ENCODE measurements at places on chromosomes 6 and 20. TPM values are rescaled to one million over a fixed set of nuclear protein-coding genes. Genes with fewer than 3 reads are reported as not detected.

DNA sequence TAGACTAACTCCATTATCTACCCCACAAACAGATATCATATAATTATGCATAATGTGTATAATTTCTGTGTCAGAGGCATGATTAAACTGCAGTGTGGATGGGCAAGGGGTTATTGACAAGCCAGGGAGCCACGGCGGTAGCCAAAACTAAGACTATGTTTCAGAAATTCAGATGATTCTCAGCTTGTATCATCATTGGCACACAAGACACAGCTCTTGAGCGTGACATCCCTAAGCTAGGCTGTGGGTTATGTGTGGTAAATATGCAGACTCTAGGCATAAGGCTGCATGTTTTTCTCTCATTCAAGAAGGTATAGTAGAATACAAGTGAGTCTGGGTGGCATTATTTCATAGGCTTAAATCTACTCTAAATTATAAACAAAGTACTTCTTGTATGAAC lies 154.3 kb downstream of the KLHL32 start:
- no peaks in the 10 kb centered on the region for H3K4me1 ChIP-seq
- no peaks in the 10 kb centered on the region for H3K36me3 ChIP-seq
- H3K27ac ChIP-seq: no peak overlapping the region
- H3K4me3 ChIP-seq: no peak overlapping the region

DNA sequence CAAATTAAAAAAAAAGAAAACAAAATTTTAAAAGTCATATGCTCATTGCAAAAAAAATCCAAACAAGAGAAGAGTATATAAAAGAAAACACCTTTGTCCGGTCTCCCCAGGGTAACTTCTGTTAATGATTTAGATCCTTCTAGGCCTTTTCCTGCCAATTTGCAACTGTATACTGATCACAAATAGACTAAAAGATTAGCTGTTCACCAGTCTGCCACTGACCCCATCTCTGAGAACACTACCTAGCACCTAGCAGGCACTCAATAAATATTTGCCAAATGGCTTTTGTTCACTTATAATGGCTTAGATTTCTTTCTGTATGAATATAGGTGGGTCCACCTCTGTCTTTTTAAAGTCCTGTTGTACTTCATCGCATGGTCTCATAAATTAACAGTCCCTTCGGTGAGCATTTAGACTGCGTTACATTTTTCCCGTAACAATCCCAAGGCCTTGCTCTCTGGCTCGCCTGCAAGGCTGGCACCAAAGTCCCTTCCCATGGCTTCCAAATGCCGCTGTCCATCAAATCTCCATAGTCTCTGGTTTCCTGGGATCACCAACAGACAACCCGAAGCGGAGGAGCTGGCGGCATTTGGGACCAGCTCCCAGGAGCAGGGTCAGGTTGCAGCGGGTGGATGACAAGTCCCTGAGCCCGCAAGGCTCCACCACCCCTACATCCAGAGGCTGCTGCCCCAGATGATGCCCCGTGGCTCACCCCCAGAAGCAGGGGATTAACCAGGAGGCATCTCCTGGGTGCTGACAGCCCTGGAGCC lies 11.8 kb downstream of the JPH2 start:
- DNase-seq: no peak
- no peaks in the 10 kb centered on the region for H3K4me1 ChIP-seq
- H3K4me3 ChIP-seq: no peak overlapping the region
- H3K27me3 ChIP-seq: no peaks in the 10 kb centered on the region

DNA sequence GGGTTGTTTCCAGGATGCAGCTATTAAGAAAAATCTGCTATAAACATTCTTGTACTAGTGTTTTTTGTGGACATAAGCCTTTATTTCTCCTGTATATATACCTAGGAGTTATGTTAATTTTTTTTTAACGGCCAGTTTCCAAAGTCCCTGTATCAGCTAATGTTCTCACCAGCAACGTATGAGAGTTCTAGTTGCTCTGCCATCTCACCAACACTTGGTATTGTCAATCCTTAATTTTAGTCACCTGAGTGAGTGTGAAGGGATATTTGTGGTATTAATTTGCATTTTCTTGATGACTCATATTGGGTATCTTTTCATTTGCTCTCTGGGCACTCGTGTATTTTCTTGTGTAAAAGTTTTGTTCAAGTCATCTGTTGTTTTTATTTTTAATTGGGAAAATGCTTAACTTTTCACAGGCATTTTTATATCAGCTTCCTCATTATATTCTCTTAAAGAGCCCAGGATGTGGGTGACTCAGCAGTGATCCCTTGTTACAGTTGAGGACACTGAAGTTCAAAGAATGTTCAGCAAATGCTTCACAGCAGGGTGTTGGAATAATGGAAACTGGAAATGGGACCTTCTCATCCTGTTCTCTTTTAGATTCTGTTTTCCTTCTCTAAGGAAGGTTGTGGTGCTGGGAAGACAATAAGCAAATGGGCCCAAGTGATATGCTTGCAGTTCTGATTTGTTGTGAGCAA lies 211.7 kb upstream of the PRND start:
- no peak for DNase-seq
- H3K4me3 ChIP-seq: no peak overlapping the region
- no peaks in the 10 kb centered on the region for H3K36me3 ChIP-seq

GRCh38 chr6:16759181-16759645 lies 2.0 kb downstream of the ATXN1 start:
- peak overlapping the region; percentile 80 for H3K4me3 ChIP-seq
- peak overlapping the region; percentile 97 for H3K27ac ChIP-seq
- H3K4me1 ChIP-seq: peaks cover 20% of the 10 kb centered on the region
- H3K27me3 ChIP-seq: no peaks in the 10 kb centered on the region
- H3K36me3 ChIP-seq: no peaks in the 10 kb centered on the region

GRCh38 chr6:14174996-14175395 lies 57.4 kb downstream of the CD83 start:
- DNase-seq: no peak
- no peaks in the 10 kb centered on the region for H3K27me3 ChIP-seq
- H3K4me1 ChIP-seq: no peaks in the 10 kb centered on the region
- H3K27ac ChIP-seq: no peak overlapping the region
- no peak overlapping the region for H3K4me3 ChIP-seq

- H3K36me3 ChIP-seq: no peaks in the 10 kb centered on the region
- no peaks in the 10 kb centered on the region for H3K27me3 ChIP-seq
- H3K27ac ChIP-seq: no peak overlapping the region
- DNase-seq: no peak
- H3K4me1 ChIP-seq: no peaks in the 10 kb centered on the region
- H3K4me3 ChIP-seq: no peak overlapping the region
Observed at GRCh38 chr6:32393665-32394420, 13.1 kb downstream of the BTNL2 start.

DNA sequence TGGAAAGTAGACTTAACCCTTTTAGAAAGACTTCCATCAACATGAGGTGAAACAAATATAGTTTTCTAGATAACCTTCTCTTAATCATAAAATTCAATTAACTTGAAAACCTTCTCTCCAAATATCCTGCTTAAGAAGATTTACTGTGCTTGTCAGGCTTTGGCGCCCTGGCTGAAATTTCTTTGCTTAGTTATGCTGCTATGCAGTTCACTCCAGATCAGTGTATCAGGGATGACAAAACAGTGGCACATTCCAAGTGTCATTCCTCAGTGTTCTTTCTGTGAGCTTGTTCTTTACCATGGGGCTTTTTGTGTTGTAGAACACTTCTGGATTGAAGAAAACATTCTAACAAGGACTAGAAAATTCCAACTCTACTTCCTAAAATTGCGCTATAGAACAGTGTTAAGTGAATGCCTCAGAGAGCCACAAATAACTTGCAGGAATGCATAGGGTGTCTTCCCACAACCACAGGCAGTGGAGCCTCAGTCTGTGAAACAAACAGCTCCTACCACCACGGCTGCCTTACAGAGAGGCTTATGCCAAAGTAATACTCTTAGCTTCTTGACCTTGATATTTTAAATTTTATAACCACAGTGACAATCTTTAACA lies 443.6 kb downstream of the CDC5L start:
- no peaks in the 10 kb centered on the region for H3K36me3 ChIP-seq
- H3K27me3 ChIP-seq: no peaks in the 10 kb centered on the region
- DNase-seq: no peak
- no peaks in the 10 kb centered on the region for H3K4me1 ChIP-seq
- H3K27ac ChIP-seq: no peak overlapping the region
- H3K4me3 ChIP-seq: no peak overlapping the region

GRCh38 chr20:6401893-6402557 lies 279.2 kb upstream of the FERMT1 start:
- no peaks in the 10 kb centered on the region for H3K36me3 ChIP-seq
- no peaks in the 10 kb centered on the region for H3K27me3 ChIP-seq
- no peak overlapping the region for H3K4me3 ChIP-seq
- no peaks in the 10 kb centered on the region for H3K4me1 ChIP-seq
- DNase-seq: no peak
- H3K27ac ChIP-seq: no peak overlapping the region

DNA sequence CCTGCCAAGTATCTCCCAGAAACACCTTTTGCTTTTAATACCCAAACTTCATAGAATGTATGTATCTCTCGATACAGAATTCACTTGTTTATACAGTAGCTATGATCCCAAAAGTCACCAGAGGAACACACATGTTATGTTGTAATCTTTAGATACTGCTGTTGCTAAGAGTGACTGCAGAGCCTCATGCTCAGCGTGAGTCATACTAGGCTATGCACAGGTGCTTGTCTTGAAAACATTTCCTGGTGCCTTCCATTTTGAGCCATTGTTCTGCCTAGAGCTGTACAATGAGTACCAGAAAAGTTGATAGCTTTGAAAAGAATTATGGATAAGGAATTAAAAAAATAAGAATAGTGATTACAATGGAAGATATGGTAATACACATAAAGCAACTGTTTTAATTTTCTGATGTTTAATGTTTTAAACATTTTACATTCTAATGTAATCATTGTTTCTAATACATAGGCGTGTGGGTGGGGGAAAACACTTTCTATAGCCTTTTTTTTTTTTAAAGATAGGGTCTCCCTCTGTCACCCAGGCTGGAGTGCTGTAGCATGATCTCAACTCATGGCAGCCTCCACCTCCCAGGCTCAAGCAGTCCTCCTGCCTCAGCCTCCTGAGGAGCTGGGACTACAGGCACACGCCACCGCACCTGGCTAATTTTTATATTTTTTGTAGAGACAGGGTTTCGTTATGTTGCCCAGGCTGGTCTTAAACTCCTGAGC lies 79.4 kb downstream of the CD24 start:
- no peaks in the 10 kb centered on the region for H3K4me1 ChIP-seq
- DNase-seq: no peak
- H3K4me3 ChIP-seq: no peak overlapping the region
- no peaks in the 10 kb centered on the region for H3K36me3 ChIP-seq
- no peaks in the 10 kb centered on the region for H3K27me3 ChIP-seq
- no peak overlapping the region for H3K27ac ChIP-seq

GRCh38 chr20:21315138-21315537 lies 12.0 kb downstream of the XRN2 start:
- no peaks in the 10 kb centered on the region for H3K36me3 ChIP-seq
- H3K4me3 ChIP-seq: no peak overlapping the region
- DNase-seq: no peak
- no peak overlapping the region for H3K27ac ChIP-seq

- H3K27me3 ChIP-seq: no peaks in the 10 kb centered on the region
- no peaks in the 10 kb centered on the region for H3K36me3 ChIP-seq
- no peaks in the 10 kb centered on the region for H3K4me1 ChIP-seq
- no peak overlapping the region for H3K4me3 ChIP-seq
Observed at GRCh38 chr20:22408521-22409402, 175.6 kb downstream of the FOXA2 start.

DNA sequence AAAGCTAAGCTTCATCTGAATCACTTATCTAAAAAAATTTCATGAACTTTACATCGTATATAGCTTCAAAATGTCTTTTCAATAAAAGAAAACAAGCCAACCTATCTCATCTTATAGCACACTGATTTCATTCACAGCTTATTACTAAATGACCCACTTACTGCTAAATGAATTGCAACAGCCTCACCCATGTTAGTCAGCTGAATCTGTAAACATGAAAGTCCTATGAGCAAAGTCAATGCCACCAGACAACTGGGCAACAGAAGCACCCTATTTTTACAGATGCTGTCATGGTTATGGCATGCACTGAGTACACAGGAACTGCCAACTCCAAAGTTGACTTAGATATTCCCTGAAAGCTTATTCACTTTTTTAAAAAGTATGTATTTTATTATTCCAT lies 41.2 kb upstream of the DST start:
- H3K4me3 ChIP-seq: no peak overlapping the region
- no peaks in the 10 kb centered on the region for H3K27me3 ChIP-seq
- peak; percentile 54 for DNase-seq
- peaks cover 3% of the 10 kb centered on the region for H3K4me1 ChIP-seq
- no peak overlapping the region for H3K27ac ChIP-seq

DNA sequence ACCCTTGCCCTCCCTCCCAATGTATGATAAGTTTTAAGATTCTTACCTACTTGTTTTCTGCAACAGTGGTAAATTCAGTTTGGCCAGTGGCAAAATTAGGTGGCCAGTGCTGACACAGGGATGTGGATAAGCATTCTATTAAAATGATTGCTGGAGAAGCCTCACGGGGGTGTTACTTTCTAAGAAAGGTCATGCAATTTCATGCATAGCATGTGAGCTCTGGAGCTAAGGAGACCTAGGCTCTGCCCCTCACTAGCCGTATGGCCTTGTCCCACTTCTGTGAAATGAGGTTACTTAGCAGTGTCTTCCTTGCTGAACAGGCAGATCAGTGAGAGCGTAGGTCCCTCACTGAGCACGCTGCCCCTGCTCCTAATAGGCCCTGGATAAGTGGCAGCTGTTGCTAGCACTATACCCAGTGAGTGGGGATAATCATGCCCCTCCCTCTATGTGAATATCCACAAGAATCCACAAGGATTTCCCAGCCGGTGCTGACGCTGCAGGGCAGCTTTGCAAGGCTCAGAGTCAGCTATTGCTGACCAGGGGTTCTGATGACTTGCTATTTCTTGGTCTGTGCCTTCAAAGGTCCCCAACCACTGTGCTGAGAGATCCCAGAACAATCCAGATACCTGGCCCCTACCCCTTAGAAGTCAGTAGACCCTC lies 86.5 kb upstream of the MRPS10 start:
- no peaks in the 10 kb centered on the region for H3K27me3 ChIP-seq
- H3K4me1 ChIP-seq: no peaks in the 10 kb centered on the region
- H3K4me3 ChIP-seq: no peak overlapping the region
- H3K27ac ChIP-seq: no peak overlapping the region
- no peaks in the 10 kb centered on the region for H3K36me3 ChIP-seq

- no peaks in the 10 kb centered on the region for H3K27me3 ChIP-seq
- H3K36me3 ChIP-seq: no peaks in the 10 kb centered on the region
- DNase-seq: no peak
- no peak overlapping the region for H3K4me3 ChIP-seq
Observed at GRCh38 chr6:132007474-132008190, 56.5 kb upstream of the CCN2 start.

The OSER1 gene
- 31.9 TPM for total RNA-seq

The ELOVL4 gene
- total RNA-seq: 0.30 TPM

The USP49 gene
- 1.7 TPM for total RNA-seq

The SLC17A1 gene
- not detected for total RNA-seq

The FOXF2 gene
- 4.2 TPM for total RNA-seq

The DLL1 gene
- total RNA-seq: 26.8 TPM

The TMEM74B gene
- 2.0 TPM for total RNA-seq

The IL17A gene
- not detected for total RNA-seq

The SYCP2 gene
- total RNA-seq: 0.74 TPM

The HTR1B gene
- 0.19 TPM for total RNA-seq

The FAM209B gene
- not detected for total RNA-seq
